ENCODE measurements at places on chromosomes 3 and 15.

- DNase-seq = peak; percentile 78
Observed at GRCh38 chr3:107846279-107846852, 244.5 kb downstream of the CD47 start.

DNA sequence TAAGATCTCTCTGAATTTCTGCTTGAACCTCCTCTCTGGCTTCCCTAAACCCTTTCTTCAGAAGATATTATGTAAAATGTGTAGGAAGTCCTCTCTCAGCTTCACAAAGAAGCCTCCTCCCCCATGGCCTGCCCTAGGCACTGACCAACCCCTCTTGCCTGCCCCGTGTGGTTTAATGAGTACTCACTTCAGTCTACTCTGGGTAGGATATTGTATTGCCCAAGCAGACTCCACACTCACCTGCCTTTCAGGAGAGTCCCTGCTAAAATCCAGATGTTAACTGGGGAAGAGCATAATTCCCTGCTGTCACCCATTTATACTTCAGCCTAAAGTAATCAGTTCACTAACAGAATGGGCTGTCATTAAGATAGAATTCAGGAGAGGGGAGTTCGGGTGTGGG, 2.6 kb upstream of the AGBL1 start:
- no peak for DNase-seq

- no peak for DNase-seq
Observed at GRCh38 chr3:190318666-190319065, 3.6 kb downstream of the CLDN1 start.

DNA sequence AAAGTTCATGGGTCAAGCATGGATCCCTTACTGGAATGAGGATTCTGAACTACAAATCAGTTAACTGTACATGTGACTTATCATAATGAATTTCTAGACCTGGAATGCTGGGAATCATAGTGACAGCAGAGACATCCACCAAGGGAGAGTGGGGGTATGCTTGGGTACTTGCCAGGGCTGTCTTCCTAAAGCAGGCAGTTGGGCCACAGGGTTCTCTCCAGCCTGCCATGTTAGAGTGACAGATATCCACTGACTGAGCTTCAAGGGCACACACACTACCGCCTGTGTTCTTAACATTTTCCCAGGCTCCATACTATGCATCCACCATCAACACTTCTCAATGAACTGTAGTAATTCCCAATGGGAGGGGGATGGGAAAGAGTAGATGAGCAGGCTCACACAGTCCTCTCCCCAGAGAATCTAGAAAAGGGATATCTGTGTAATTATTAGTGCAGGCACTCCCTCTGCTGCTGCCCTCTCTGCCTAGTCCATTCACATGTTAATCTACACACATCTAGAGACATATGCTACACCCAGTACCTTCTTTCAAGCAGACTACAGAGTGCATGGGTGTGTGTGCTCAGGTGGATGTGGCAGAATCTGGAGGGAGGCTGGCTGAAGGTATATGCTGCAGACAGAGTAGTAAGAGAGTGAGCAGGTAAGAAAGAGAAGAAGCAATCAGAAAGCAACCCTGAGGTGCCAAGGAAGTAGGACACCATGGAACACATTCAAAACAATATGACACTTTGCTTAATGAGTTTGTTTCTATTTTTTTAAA, 3.7 kb downstream of the FSTL1 start:
- no peak for DNase-seq

- DNase-seq = peak; percentile 96
Observed at GRCh38 chr3:110815008-110815583, 256.5 kb upstream of the NECTIN3 start.

- DNase-seq = peak; percentile 78
Observed at GRCh38 chr15:70096215-70097062, 1.3 kb downstream of the TLE3 start.

DNA sequence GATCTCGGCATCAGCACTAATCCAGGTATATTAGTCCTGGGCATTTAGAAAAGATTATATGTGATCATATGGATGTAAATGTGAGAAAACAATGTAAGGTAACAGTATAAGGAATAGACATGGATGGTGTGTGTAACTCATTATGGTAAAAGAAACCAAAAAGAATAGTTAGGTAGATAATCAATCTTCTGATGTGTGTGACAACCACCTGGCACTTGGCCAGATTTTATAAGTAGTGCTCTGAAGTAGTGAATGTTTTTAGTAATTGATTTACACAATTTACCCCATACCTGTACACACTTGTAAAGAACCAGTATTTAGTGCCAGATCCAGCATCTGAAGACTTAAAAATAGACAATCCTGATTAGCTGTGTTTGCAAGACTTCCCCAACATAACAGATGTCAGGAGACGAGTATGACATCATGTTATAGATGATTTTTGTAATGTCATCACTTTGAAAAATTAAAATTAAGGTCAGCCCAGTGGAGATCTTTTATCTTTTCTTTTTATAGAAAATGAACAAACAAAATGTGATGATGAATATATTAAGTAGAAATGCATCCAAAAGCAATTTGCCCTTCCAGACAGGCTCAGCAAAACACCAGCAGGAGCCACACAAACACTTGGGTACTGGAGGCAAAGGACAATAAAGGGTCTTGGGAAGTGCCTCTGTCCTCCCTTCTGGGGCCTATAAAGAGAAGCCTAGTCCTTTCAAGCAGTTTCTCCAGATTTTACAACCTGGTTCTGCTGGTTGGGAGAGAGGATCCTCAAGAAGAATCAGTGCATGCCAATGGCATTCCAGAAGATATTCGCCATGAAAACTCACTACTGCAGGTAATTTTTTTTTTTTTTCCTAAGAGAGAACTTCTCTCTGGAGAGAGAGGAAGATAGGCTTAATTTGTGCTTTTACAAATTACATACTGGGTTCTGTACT, 140.7 kb downstream of the MECOM start:
- no peak for DNase-seq

DNA sequence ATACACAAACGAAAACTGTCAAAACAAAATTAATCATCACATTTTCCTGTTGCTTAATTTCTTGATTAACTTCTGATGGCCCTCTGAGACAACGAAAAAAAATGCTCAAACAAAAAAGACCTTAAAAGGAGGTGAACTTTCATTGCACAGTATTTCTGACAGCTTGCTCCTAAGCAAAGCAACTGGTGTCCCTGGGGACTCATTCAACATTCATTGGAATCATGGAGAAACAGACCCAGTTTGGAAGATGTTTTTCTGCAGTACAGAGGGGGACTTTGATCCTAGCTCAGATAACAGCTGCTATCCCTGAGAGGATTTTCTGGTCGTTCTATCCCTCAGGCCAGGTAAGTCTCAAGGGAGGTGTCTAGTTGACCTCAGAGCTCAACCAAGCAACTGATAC, 378.7 kb upstream of the ATP11B start:
- no peak for DNase-seq

- DNase-seq = peak; percentile 64
Observed at GRCh38 chr3:126474498-126475412, 936 bp downstream of the ZXDC start.

DNA sequence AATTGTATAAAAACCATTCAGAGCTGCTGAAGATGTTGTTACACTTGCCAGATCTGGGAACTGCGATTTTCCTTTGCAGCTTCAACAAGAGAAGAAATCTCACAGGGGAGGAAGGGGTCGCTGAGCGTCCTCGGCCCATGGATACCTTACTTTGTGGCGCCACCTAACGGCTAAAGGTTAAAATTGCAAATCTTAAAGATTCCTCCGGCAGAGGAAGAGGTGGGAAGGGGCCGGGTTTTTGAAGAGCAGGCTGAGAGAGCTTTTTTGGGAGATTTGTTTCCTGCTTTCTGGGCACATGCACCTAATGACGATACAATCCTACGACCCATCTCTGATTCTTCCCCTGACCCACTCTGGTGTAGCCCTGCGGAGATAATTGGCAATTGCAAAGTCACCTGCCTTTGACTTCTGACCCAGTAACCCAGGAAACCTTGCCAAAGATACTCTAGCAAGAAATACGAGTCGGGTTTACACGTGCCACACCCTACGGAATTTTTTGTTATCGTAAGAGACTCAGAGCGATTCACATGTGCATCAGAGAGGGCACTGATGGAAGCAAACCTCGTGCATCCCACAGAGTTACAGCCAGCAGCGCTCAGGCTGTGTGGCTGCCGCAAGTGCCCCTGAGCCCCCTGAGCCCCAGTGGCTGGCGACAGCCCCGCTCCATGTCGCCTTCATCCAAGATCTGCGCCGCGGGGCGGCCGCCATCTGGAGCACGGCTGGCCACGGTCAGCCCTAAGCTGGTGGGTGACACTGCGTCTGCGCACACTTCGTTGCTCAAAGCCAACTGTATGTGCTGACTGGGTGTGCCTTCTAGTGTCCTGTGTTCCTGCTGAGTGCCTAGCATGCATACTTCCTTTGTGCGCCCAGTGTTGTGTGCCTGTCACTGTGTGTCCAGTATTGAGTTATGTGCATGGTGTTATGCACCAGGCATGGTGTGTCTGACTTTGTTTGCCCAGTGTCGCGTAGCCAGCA, 55.2 kb upstream of the CHRNA7 start:
- peak; percentile 45 for DNase-seq

GRCh38 chr3:16482770-16483531, 30.5 kb downstream of the RFTN1 start:
- no peak for DNase-seq

DNA sequence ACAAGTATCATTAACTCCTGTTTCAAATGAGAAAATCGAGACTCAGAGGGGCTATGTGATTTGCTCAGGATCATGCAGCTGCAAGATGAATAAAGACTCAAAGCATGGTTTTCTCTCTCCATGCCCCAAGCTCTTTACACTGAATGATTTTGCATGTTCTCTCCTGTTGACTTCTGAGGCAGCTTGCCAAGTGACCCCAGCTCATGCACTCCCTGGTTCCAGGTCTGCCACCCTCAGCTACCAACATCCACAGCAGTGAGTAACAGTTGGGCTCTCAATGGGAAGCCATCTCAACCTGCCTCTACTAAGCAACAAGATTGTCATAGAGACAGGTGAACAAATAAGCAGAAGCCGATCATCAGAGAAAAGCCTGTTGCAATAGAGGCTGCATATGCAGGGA, 116.9 kb upstream of the GADL1 start:
- no peak for DNase-seq

Data from ELR (cell line).